ENCODE measurements at places on chromosomes 1 and 21.

DNA sequence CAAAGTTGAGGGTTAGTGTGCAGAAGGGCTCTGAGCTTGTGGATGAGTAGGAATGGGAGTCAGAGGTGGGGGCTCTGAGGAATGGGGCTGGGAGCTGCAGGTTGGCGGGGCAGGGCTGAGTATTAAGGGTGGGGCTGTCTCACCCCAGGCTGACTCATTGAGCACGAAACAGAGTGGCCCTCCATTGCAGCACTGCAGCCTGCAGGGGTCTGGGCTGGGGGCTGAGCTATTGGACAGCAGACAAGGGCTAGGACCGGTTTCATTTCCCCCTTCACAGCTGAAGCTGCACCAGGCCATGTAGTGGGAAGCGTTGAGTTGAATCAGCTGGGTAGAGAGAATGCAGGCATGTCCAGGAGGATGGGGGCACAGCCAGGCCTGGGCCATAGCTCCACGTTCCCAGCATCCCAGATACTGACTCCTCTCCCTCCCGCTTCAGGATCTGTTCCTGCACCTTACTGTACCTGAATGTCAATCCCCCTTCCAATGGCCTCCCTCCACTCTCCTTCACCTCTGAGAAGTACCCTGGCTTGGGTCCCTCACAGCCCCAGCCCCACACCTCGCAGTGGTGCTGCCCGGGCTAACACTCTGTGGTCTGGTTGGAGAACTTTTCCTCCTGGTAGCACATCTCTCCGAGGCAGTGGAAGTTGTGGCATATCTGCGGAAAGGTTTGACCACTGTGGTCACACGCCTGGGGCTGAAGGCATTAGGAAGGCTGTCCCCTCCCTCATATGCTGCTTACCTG, 4.4 kb upstream of the INPP5B start:
- no peak for DNase-seq

DNA sequence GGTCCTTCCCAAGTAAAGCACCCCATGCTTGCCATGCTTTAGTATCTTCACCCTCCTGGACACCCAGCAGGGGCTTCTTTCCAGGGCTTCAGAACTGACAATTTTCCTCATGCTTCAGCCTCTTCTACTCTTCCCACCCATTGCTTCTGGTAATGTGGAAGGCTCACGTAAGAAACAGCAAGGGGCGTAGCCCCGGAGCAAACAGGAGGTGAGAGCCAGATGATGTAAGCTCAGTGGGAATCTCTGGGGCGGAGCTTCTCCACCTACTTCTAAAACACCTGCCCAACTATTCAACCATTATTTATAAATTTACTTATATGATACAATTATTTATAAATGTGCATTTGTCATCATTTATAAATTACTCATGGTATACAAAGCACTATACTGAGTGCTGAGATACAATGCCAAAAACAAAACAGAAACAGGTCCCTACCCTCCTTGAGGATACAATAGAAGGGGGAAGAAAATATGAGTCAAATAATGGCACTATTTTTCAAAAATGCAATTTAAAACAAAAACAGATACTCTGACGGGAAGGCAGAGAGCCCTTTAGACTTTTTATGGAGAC, 140.1 kb upstream of the CAMK1G start:
- no peak for DNase-seq

GRCh38 chr21:29520171-29520570, 221.4 kb downstream of the BACH1 start:
- DNase-seq = no peak

DNA sequence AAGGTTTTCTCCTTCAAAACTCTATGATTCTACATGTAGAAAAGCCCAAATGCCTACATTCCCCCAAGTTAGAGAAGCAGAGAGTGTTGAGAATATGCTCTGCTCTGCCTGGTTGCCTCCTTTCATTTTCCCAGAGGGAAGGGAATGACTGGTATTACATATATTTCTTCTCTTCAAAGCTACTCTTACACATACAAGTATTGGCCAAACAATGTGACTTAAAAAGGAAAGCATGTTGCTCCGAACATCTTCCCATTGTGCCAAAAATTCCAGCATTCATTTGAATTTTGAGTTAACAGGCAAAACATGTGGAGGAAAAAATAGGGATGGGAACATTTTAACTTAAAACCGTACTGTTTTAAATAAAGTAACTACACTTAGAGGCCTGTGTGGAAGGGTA, 125.2 kb downstream of the COQ8A start:
- DNase-seq = no peak

DNA sequence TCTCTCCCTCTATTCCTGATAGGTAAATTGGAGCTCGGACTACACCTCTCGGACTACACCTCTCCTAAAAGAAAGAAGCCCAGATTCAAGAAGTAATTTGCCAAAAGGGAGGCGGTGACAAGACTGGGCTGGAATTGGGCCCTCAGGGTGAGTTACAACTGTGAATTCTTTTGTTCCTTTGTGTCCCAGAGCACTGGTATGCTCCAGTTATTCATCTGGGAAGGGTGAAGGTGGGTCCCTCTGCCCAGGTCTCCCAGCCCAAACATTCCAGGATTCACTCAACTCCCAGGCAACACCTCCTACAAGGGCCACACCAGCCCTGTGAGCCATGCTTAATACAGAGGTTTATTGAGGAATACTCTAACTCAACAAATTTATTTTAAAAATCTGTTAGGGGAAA, 69.2 kb downstream of the LMX1A start:
- DNase-seq = no peak

DNA sequence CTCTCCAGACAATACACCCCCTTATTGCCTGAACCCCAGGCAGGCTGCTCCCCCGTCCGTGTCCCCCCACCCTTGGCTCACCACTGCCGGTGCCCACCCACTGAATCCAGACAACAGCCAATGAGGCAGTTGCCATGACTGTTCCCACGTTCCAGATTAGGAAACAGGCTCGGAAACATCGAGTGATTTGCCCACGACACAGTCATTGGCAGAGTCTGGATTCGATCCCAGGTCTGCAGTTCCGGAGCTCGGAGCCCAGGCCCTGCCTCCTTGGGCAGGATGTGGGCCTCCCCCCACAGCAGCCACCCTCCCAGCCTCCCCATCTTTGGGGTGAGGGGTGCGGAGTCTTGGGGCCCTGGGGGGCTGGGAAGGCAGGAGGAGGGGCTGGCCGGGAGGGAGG, 20.3 kb upstream of the CLSTN1 start:
- no peak for DNase-seq

- DNase-seq = peak; percentile 92
Measured at GRCh38 chr1:218304281-218305039, 19.4 kb downstream of the RRP15 start.

- no peak for DNase-seq
Measured at GRCh38 chr21:35281956-35282355, 232.9 kb upstream of the RUNX1 start.

DNA sequence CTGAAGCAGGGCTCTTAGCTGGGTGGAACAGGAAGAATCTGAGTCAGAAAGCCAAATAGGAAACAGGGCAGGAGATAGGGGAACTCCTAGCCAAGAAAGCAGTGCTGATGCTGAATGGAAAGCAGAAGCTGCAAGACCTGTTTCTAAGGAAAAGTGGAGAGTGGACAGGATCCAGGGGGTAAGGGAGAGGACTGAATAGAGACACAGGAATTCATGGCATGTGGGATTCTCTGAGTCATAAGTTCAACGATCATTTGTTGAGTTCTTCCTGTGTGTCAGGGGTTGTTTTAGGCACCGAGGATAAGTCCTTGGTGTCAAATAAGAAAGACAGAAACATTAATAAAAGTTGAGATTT, 153.8 kb upstream of the FGGY start:
- no peak for DNase-seq

GRCh38 chr1:57761628-57762027, 337.8 kb upstream of the DAB1 start:
- no peak for DNase-seq

- DNase-seq = no peak
Measured at GRCh38 chr1:109814993-109815786, 51.5 kb upstream of the EPS8L3 start.

DNA sequence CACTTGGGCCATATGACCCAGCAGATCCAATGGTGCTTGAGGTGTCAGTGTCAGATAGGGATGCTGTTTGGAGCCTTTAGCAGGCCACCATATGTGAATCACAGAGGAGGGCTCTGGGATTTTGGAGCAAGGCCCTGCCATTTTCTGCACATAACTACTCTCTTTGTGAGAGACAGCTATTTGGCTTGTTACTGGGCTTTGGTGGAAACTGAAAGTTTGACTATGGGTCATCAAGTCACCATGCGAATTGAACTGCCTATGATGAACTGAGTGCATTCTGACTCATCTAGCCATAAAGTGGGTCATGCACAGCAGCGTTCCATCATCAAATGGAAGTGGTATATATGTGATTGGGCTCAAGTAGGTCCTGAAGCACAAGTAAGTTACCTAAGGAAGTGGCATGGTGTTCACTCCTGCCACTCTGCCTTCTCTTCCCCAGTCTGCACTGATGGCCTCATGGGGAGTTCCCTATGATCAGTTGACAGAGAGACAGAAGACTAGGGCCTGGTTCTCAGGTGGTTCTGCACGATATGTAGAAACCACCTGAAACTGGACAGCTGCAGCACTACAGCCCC, 447.3 kb downstream of the AGBL4 start:
- DNase-seq = no peak

- DNase-seq = no peak
Measured at GRCh38 chr1:85708829-85709227, 595 bp upstream of the ZNHIT6 start.

- no peak for DNase-seq
Measured at GRCh38 chr1:60769082-60769481, 313.3 kb upstream of the NFIA start.

DNA sequence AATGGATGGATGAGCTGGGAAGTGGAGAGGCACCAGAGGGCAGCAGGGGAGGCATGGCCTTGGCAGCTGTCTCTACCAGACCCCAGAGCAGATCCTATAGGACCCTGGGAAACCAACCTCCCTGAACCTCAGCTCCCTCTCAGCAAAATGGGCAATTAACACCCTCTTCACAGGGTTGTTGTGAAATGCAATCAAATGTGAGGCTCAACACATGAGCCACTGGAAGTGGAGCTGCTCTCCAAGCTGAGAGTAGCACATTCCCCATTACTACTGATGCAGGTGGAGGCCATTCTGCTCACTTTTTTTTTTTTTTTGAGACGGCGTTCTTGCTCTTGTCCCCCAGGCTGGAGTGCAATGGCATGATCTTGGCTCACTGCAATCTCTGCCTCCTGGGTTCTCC, 6.5 kb upstream of the SYNC start:
- no peak for DNase-seq

Measured in hematopoietic multipotent progenitor cell treated with erythropoietin and hydrocortisone succinate and interleukin-3 and kit ligand, for 15 days (in vitro differentiated cells).